Naive B cell (primary cell): ENCODE measurements at places on chromosomes 13 and 19.

- H3K36me3 ChIP-seq, result no peaks in the 10 kb centered on the region
- H3K27me3 ChIP-seq, result no peaks in the 10 kb centered on the region
- H3K27ac ChIP-seq, result peak overlapping the region; percentile 96
- no peak for DNase-seq
These were observed 27.3 kb upstream of the FXYD3 start for GRCh38 chr19:35088131-35088913.

- DNase-seq, result no peak
- no peaks in the 10 kb centered on the region for H3K4me1 ChIP-seq
- no peak overlapping the region for H3K27ac ChIP-seq
- H3K27me3 ChIP-seq, result peaks cover 19% of the 10 kb centered on the region
- no peak overlapping the region for H3K4me3 ChIP-seq
These were observed 209.4 kb downstream of the ITGBL1 start for GRCh38 chr13:101661839-101662238.

GRCh38 chr19:3655402-3656072 lies 28.9 kb upstream of the CACTIN start:
- H3K27me3 ChIP-seq, result no peaks in the 10 kb centered on the region
- peak; percentile 15 for DNase-seq
- H3K27ac ChIP-seq, result no peak overlapping the region
- no peaks in the 10 kb centered on the region for H3K4me1 ChIP-seq
- H3K36me3 ChIP-seq, result peaks cover 4% of the 10 kb centered on the region

GRCh38 chr13:27659145-27659865 lies 37.6 kb downstream of the POLR1D start:
- H3K4me3 ChIP-seq, result no peak overlapping the region
- H3K27me3 ChIP-seq, result no peaks in the 10 kb centered on the region
- peaks cover 7% of the 10 kb centered on the region for H3K36me3 ChIP-seq
- peaks cover 2% of the 10 kb centered on the region for H3K4me1 ChIP-seq
- DNase-seq, result no peak
- H3K27ac ChIP-seq, result no peak overlapping the region

DNA sequence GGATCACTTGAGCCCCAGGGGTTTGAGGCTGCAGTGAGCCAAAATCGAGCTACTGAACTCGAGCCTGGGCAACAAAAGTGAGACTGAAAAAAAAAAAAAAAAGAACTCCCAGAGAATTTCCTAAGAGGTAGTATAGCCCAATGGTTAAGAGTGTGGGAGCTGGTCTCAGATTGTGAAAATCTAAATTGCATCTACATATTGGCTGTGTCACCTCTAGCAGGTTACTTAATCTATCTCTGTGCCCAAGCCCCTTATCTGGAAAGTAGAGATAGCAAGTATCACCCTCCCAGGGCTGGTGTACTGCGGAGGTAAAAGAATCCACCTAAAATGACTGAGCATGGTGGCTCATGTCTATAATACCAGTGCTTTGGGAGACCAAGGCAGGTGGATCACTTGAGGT lies 3.7 kb upstream of the PLAUR start:
- peaks cover 16% of the 10 kb centered on the region for H3K4me1 ChIP-seq
- no peak for DNase-seq
- no peak overlapping the region for H3K27ac ChIP-seq

- H3K4me1 ChIP-seq, result no peaks in the 10 kb centered on the region
- no peaks in the 10 kb centered on the region for H3K27me3 ChIP-seq
- H3K36me3 ChIP-seq, result no peaks in the 10 kb centered on the region
- no peak overlapping the region for H3K4me3 ChIP-seq
These were observed 200.1 kb downstream of the MZT1 start for GRCh38 chr13:72527333-72527732.

GRCh38 chr13:111267205-111267604 lies 53.2 kb upstream of the TEX29 start:
- no peak for DNase-seq
- peaks cover 3% of the 10 kb centered on the region for H3K4me1 ChIP-seq
- no peak overlapping the region for H3K4me3 ChIP-seq
- no peak overlapping the region for H3K27ac ChIP-seq
- peaks cover 14% of the 10 kb centered on the region for H3K36me3 ChIP-seq
- no peaks in the 10 kb centered on the region for H3K27me3 ChIP-seq

- H3K4me3 ChIP-seq, result no peak overlapping the region
- no peaks in the 10 kb centered on the region for H3K27me3 ChIP-seq
- no peak for DNase-seq
- no peak overlapping the region for H3K27ac ChIP-seq
These were observed 1122.8 kb upstream of the ATXN8OS start for GRCh38 chr13:68984688-68985319.

- no peak for DNase-seq
- H3K27ac ChIP-seq, result no peak overlapping the region
- H3K36me3 ChIP-seq, result no peaks in the 10 kb centered on the region
- H3K27me3 ChIP-seq, result peaks cover 6% of the 10 kb centered on the region
- H3K4me1 ChIP-seq, result no peaks in the 10 kb centered on the region
These were observed 180.8 kb upstream of the ARGLU1 start for GRCh38 chr13:106748785-106749184.

DNA sequence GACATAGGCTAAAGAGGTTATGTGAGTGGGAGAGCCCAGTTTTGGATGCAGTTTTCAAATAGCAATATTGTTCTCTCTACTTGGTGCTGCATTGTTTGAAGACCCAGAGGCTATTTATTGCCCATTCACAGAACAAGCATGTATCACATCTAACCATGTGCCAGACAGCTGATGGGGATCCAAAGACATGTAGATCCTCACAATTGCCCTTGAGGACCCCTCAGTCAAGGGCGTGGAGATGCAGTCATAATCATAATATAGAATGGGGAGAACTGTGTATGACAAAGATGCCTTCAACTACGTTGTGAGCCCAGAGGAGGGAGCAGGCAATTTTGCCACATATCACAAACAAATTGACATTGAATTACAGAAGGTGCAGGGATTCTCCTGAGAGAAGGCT lies 70.5 kb downstream of the NHLRC3 start:
- no peaks in the 10 kb centered on the region for H3K4me1 ChIP-seq
- no peaks in the 10 kb centered on the region for H3K36me3 ChIP-seq
- peaks cover 4% of the 10 kb centered on the region for H3K27me3 ChIP-seq
- no peak overlapping the region for H3K4me3 ChIP-seq
- no peak overlapping the region for H3K27ac ChIP-seq
- DNase-seq, result no peak

DNA sequence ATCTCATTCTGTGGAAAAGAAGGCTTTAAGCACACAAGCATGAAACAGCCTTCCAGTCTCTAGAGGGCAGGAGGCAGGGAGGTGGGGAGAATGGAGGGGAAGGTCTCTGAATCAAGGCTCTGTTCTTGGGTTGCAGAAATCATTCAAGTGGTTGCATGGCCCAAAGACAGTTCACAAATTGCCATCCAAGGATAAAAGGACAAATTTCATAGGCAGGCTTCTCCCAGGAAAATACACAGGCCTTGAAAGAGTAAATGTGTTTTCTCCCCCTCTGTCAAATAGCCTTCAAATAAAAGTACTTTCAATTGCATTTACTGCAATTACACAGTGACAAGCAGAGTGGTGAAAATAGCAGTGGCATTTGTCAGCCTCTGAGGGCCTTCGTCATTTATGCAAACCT lies 450.8 kb downstream of the DCT start:
- H3K4me3 ChIP-seq, result no peak overlapping the region
- DNase-seq, result no peak
- H3K4me1 ChIP-seq, result no peaks in the 10 kb centered on the region
- no peak overlapping the region for H3K27ac ChIP-seq
- H3K27me3 ChIP-seq, result no peaks in the 10 kb centered on the region

DNA sequence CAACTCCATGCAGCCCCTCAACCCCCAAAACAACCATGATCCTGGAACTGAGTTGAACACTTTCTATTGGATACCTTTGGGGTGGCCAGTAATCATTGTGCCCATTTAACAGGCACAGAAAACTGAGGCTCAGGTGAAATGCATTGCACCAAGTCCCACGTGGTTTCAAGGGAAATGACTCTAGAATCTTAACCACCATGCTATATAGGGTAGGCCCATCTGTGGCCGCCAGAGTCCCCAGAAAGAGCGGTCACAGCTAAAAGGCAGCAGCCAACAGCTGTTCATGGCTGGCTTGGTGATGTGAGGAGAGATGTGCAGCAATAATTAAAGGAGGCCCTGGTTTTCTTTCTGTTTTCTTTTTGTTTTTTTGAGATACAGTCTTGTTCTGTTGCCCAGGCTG lies 2.6 kb downstream of the CNN1 start:
- peaks cover 19% of the 10 kb centered on the region for H3K4me1 ChIP-seq
- H3K36me3 ChIP-seq, result no peaks in the 10 kb centered on the region
- H3K27ac ChIP-seq, result no peak overlapping the region
- DNase-seq, result no peak

DNA sequence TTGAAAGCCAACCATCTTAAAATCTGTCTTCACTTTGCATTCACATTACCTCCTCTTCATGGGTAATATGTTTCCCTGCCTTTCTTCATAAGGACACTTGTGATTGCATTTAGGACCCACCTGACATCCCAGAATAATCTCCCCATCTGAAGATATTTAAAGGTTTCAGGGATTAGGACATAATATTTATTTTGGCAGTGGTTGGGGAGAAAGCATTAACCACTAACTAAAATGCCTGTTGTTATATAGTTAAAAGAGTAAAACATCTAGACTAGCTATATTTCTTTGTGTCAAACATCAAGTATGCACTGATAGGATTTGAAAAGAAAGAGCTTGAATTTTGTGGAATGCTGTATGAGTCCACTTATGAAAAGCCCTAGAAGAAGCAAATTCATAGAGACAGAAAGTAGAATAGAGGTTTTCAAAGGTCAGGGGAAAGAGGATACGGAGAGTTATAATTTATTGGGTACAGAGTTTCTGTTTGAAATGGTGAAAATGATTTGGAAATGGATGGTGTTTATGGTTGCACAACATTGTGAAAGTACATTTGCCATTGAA lies 457.7 kb upstream of the SPRY2 start:
- no peak for DNase-seq
- no peak overlapping the region for H3K27ac ChIP-seq
- no peaks in the 10 kb centered on the region for H3K4me1 ChIP-seq
- H3K36me3 ChIP-seq, result no peaks in the 10 kb centered on the region
- H3K27me3 ChIP-seq, result no peaks in the 10 kb centered on the region
- H3K4me3 ChIP-seq, result no peak overlapping the region

DNA sequence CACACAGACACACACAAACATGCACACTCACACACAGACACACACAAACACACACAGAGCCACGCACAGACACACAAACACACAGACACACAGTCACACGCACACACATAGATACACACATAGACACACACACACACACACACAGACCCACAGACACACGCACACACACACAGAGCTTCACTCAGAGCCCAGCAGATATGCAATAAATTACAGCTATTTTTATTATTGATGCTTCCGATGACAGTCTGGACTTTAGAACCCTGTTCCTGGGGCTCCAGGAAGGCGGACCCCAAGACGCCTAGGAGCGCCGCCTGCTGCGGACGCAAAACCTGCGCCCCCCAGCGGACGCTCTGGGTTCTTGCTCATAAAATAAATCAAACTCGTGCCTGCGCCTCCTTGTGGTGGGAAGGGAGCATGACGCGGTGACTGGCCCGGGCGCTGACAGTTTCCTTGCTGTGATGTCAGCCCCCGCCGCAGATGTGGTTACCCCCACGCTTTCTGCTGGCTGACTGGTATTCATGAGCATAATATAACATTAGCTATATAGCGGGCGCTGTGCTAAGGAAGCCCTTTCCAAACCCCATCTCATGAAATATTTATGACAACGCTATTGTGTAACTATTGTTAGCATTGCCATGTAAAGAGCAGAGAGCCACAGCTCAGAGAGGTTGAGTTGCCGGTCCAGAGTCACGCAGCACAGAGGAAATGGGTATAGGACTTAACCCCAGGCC lies 64.4 kb upstream of the TM9SF2 start:
- peak; percentile 92 for DNase-seq
- peak overlapping the region; percentile 52 for H3K4me3 ChIP-seq
- peaks cover 38% of the 10 kb centered on the region for H3K4me1 ChIP-seq
- no peaks in the 10 kb centered on the region for H3K36me3 ChIP-seq
- no peaks in the 10 kb centered on the region for H3K27me3 ChIP-seq

- H3K27ac ChIP-seq, result no peak overlapping the region
- H3K4me3 ChIP-seq, result no peak overlapping the region
- no peaks in the 10 kb centered on the region for H3K27me3 ChIP-seq
- no peaks in the 10 kb centered on the region for H3K4me1 ChIP-seq
- H3K36me3 ChIP-seq, result no peaks in the 10 kb centered on the region
- DNase-seq, result no peak
These were observed 24.6 kb upstream of the KBTBD6 start for GRCh38 chr13:41157048-41157717.

DNA sequence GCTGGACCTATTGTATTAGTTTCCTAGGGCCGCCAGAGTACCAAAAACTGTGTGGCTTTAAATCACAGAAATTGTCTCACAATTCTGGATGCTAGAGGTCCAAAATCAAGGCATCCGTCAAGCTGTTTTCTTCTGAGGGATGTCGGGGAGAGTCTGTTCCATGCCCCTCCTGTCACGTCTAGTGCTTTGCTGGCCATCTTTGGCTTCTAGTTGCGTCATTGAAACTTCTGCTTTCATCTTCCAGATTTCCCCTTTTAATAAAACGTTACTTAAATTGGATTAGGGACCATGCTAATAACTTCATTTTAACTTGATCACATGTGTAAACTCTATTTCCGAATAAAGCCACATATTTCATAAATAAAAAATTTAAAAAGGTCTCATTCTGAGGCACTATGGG lies 47.5 kb downstream of the TRPM4 start:
- H3K36me3 ChIP-seq, result no peaks in the 10 kb centered on the region
- H3K27me3 ChIP-seq, result peaks cover 6% of the 10 kb centered on the region
- peaks cover 12% of the 10 kb centered on the region for H3K4me1 ChIP-seq

DNA sequence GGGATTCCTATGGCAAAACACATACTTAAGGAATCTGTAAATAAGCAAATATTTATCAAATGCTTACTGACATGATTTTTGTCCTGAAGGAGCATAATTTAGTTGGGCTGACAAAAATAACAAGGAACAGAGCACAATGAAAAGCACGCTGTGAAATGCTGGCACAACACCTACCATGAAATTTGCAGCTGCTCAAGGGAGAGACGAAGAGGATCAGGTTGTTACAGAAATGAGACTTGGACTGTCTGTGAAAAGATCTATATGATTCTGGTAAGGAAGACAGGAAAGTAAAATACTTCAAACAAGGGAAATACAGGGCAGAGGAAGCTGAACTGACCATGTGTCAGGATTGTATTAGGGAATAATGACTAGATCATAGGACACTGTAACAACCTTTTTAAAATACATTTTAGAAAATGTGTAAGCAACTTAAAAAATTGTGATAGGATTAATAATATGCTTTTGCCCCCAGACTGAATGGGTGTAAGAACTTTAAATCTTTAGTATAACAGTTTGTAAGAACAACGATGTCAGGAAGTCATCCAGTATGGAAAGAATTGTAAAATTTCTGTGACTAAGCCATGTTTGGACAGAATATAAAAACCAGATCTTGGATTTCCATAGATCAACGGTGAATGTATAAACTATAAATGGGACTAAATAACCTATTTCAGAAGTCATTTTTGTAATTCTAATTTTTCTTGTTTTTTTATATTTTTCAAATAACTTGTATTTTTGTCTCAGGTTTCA lies 1556.0 kb downstream of the EFNB2 start:
- peaks cover 6% of the 10 kb centered on the region for H3K4me1 ChIP-seq
- H3K36me3 ChIP-seq, result no peaks in the 10 kb centered on the region
- H3K27me3 ChIP-seq, result no peaks in the 10 kb centered on the region
- H3K27ac ChIP-seq, result no peak overlapping the region
- no peak overlapping the region for H3K4me3 ChIP-seq

GRCh38 chr13:73714522-73714921 lies 419.7 kb downstream of the KLF12 start:
- H3K4me1 ChIP-seq, result no peaks in the 10 kb centered on the region
- no peak overlapping the region for H3K4me3 ChIP-seq
- H3K36me3 ChIP-seq, result peaks cover 33% of the 10 kb centered on the region
- no peak overlapping the region for H3K27ac ChIP-seq
- no peaks in the 10 kb centered on the region for H3K27me3 ChIP-seq
